ENCODE measurements at places on chromosomes 13 and 19.

- DNase-seq, result no peak
Measured at GRCh38 chr13:37001921-37002250, 1.3 kb downstream of the EXOSC8 start.

DNA sequence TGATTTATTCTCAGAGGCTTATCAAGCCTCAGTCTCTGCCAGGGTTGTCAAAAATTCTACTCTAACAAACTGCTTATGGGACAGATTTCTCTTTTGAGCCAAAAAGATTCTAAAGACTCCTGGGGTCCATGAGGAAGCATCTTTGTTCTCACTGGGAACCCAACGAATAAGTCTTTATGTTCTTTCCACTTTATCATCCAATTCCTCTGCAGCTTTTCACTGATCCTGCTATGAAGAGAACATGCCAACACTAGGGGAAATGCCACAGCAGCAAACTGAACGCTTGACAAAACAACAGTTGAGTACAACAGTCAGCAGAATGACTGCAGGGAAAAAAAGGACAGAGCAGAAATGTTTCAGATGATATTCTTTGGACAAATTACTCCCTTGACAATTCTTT, 22.2 kb downstream of the DCLK1 start:
- no peak for DNase-seq

DNA sequence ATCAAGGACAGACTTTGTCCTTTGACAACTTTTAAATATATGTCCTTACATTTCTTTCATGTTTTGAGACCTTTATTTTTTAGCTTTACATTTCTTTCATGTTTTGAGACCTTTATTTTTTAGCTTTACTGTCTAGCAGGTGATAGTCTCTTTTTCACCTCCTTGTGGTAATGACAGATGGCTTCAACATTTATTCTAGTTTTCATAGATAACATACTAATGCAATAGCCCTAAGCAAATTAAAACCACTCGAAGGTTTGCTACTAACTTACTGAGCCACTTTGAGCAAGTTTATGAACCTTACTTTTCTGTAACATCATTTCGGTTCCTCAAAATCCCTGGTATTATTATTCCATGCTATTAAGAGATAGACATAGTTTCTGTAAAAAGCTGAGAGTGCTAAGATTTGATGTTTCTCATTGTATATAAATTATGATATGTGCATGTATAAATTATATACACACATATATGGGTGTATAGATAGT, 4.5 kb downstream of the DACH1 start:
- DNase-seq, result no peak

- no peak for DNase-seq
Measured at GRCh38 chr19:38699647-38700349, 44.5 kb downstream of the CAPN12 start.

GRCh38 chr13:40152922-40153321, 497.5 kb downstream of the COG6 start:
- no peak for DNase-seq

- DNase-seq, result no peak
Measured at GRCh38 chr19:15107061-15108010, at the start of gene SYDE1. SYDE1 (plus strand) TSS chr19:15107401; CDS start chr19:15107434, 33 bp downstream.

DNA sequence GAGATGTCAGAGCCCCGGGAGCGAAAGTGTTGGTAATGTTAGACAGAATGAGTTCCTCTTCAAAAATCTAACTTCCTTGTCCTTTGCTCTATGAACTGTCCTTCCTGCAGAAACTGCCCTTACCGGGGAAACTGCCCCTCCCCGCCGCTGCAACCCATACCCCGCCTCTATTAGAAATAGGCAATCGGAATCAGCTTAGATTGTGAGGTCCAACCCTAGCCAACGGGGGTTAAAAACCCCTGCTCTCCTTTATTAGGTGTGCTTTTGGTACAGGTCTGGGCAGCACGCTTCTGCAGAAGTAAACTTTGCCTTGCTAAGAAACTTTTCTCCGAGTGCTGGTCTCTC, 11.5 kb upstream of the CAPNS1 start:
- DNase-seq, result no peak

DNA sequence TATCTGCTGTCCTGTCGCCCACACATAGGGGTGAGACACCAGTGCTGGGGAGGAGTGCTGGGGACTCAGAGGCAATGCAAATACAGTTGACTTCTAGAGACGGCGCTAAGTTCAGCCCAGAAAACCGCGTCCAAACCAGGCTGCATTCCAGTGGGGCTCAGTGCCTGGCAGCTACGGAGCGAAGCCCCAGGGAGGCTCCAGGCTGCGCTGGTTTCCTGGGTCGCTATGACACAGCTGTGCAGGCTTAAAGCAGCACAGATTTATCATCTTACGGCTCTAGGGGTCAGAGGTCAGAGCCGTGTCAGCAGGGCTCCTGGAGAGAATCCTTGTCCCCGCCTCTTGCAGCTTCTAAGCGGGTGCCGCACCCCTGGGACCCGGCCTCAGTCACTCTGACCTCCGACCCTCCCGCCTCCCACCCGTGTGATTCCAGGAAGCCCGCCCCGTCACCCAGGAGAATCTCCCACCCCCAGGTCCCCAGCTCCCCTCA, 61.6 kb downstream of the ANKRD10 start:
- DNase-seq, result no peak

DNA sequence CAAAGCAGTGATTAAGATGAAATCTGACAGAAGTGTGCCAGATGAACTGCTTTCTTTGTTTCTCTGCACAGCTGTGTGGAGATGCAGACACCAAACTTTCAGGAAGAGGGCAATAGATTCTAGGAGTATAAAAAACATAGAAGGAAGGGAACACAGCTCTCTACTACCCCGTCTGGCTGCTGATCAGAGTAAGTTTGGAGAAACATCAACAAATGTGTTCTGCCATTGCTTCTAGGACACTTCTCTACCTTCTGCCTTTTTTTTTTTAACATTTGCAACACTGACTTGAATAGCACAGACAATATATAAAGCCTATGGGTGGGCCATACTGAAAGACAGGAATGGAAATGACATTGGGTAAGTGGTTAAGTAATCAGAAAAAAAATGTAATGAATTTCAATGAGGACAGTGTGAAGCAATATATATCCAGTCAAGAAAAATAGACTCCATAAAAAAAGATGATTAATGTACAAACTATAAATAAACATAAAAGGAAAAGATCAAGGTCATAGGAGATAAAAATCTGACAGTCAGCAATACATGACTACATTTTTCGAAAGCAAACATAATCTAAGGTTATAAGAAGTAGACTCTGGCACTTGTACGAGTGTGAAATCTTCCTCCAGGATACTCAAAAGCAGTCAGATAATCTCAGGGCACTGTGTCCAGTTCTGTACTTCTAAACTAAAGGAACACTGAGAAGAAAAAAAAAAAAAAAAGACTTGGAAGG, 21.4 kb downstream of the NUFIP1 start:
- no peak for DNase-seq

DNA sequence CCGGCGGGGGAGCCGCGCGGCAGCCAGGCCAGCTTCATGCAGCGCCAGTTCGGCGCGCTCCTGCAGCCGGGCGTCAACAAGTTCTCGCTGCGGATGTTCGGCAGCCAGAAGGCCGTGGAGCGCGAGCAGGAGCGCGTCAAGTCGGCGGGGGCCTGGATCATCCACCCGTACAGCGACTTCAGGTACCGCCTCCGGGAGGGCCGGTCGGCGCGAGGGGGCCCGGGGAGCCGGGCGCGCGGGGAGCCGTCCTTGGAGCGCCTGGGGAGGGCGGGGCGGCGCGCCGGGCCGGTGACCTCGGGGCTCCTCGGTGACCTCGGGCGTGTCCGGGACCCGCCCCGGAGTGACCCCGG, 690 bp downstream of the HCN2 start:
- no peak for DNase-seq

DNA sequence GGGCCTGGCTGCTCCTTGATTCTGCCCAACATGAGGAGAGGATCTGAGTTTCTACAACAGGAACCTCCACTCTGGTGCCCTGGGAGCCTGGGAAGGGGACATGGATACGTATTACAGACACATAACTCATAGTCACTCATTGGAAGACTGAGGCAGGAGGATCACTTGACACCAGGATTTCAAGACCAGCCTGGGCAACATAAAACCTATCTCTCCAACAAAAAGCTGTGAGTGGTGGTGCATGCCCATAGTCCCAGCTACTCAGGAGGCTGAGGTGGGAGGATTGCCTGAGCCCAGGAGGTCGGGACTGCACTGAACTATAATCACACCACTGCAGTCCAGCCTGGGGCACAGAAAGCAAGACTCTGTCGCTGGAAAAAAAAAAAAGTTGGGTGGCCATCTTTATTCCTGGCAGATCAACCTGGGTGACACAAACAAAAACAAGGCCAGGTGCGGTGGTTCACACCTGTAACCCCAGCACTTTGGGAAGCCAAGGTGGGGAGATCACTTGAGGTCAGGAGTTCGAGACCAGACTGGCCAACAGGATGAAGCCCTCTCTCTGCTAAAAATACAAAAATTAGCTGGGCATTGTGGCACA, 1.1 kb upstream of the KLF1 start:
- DNase-seq, result no peak

All from CD4-positive, alpha-beta T cell treated with Interleukin-2 at 100 ng/mL for 4 hours (primary cell).